ENCODE measurements at places on chromosomes 12 and 14.

DNA sequence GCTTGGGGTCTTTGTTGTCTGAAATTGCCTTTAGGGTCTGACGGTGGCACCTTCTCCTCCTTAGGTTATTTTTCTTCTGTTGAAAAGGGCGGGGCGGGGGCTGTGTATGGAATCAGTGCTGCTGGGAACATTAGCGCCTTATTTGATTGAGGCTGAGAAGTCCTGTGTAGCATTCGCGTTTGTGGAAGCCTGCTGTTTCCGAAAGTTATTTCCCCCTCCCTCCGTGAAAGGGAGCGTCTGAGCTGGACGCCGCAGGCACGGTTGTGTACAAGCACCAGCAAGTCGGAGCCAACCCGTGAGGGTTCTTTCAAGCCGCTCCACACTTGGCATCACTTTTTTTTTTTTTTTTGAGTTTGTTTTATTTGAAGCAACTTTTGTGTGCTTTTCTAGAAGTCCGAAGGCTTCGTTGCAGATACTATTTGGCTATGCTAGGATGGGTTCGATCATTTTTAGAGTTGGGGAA, 1.1 kb downstream of the SYNE2 start:
- no peak for DNase-seq

DNA sequence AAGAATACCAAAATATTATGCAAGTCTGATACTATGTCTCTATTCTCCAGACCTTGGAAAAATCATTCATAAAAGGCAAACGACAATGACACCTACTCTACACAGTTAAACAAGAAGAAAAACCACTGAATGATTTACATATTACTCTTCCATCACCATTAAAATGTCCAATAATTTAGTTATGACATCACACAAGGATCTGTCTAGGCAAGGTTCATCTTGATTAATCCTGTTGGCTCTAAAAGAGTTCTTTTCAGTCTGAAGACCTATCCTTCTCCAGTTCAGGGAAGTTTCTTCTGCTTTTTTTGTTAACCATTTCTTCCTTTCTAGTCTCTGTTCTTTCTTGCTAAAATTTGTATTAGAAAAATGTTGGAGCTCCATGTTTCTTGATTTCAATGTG, 64.0 kb downstream of the OSBPL8 start:
- no peak for DNase-seq

DNA sequence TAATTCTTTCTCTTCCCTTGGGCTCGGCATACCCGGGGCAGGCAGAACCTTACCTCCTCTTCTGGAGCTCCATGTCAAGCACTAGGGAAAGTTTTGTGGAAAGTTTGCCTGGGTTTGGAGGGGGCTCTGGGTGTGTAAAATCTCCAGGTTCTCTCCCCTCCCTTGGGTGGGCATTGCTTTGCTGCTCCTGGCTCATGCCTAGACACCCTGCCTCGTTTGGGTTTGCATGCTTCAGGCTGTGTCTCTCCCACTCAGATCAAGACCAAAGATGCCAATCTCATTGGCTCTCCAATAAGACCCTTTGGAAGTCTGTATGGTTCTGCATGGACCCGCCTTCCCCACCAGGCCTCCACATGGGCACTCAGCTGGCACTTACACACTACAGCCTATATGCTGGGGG, 6.2 kb upstream of the KRT2 start:
- no peak for DNase-seq

- no peak for DNase-seq
These were observed 55.4 kb upstream of the DDX11 start for GRCh38 chr12:31018106-31018789.

DNA sequence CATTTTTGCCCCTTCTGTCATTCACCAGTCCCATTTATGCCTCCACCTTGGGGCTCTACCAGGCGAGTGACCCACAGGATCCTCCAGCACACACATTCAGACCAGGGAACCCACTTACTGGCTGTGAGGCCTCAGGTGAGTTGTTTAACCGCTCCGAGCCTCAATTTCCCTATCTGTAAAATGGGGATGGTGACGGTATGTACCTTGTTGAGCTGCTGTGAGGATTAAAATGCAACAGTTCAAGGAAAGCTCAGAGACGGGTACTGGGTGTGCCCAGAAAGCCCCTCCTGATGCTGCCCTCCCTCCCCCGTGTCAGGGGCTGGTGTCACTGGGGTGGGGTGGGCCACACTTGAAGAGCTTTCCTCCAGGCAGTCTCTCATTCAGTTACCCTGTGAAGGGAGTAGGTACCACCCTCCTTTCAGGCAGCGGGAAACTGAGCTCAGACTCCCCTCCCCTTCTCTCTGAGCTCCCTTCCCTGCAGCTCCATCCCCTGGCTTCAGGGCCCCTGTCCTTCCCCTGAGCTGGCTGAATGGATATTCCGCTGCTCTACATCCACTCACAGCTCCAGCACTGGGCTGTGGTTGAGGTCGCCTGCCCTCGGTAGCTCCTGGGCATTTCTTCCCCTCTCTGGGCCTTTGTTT, 1.4 kb upstream of the SERPINA1 start:
- DNase-seq, result no peak

- no peak for DNase-seq
These were observed 4.2 kb downstream of the TDP1 start for GRCh38 chr14:89959853-89960445.

DNA sequence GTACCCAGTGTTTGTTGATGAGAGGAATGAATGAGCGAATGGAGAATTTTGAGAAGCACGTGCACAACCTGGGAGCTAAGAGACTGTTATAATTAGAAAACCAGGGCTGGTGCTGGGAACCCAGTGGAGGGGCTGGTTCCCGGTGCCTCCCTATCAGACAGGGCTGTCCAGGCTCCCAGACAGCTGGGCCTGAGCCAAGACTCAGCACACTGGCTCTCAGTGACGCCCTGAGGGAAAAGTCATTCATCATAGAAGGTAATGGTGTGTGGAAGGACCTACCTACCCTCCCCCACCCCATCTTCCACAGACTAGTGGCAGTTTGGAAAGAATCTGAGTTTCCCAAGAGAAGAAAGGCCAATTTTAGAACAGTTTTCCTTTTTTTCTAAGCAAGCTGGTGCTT, 34.7 kb downstream of the KCNA5 start:
- DNase-seq, result no peak

GRCh38 chr12:116804051-116804450, 65.9 kb downstream of the RNFT2 start:
- DNase-seq, result no peak

- no peak for DNase-seq
These were observed 530.2 kb downstream of the RPS29 start for GRCh38 chr14:49056021-49056420.

DNA sequence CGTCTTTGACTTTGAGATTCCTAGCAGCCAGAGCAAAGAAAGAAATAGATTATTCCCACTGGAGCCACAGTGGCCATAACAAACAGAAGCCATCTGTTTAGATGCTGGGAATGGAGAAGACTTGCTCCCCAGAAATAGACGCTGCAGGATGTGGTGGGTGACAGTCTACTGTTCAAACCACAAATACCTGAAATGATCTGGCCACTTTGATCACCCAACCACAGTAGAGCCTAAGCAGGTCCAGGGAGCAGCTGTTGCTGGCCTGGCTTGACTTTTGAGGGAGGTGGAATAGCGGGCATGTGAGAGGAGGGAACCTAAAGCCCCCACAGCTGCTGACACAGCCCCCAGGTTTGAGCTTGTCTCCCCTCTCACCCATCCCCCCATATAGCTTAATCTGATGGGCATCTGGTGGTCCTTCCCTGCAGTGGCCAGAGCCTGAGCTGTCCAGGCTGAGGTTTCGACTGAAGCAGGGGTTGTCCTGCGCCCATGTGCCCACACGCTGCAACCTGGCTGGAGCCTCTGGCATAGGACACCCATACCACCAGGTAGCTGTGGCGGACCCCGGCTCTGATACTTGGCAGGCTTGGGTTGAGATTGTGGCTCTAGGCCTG, 38.7 kb downstream of the SH2B3 start:
- no peak for DNase-seq

GRCh38 chr12:116353958-116354357, 76.5 kb upstream of the MED13L start:
- DNase-seq, result no peak

- DNase-seq, result no peak
These were observed 70.3 kb downstream of the STON2 start for GRCh38 chr14:81329640-81330381.

DNA sequence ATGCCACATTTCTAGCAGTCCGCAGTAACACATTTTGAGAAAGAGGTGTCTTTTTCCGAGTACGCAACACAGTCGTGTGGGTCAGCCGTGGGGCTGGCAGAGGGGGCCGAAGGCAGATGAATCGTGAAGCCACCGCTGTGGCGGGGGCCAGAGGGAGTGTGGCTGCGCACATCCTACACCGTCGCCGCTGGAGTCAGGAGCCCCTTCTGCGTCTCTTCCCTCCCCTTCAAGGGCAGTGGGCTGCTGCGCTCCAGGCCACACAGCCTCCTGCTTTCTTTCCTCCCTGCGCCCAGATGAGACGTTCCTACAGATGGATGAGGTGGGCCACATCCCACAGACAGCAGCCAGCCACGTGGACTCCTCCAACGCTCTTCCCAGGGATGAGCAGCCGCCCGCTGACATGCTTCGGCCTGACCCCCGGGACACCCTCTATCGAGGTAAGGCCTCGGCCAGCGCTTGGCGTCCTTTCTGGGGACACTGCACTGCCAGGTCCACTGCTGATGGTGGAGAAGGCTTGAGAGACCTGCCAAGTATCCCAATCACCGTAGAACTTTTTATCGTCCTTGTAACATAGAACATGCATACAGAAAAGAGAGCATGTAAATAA, 89.8 kb downstream of the B4GALNT3 start:
- no peak for DNase-seq

DNA sequence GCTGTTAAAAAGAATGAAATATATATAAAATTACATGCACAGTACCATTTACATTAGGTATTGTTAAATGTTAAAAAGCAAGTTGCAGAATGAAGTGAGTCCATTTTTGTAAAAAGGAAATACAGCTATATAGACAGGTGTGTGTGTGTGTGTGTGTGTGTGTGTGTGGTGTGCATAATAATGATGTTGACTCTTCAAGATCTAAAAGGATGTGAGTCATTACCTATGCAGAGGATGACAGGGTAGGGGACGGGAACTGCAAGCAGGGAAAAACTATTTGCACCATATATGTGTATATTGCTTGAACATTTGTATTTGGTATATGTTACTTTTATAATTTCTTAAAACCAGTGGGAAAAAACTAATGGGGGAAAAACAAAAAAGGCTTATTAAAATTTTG, 3.1 kb downstream of the C14orf39 start:
- DNase-seq, result no peak

- DNase-seq, result no peak
These were observed 15.6 kb downstream of the APOBEC1 start for GRCh38 chr12:7650091-7650490.

DNA sequence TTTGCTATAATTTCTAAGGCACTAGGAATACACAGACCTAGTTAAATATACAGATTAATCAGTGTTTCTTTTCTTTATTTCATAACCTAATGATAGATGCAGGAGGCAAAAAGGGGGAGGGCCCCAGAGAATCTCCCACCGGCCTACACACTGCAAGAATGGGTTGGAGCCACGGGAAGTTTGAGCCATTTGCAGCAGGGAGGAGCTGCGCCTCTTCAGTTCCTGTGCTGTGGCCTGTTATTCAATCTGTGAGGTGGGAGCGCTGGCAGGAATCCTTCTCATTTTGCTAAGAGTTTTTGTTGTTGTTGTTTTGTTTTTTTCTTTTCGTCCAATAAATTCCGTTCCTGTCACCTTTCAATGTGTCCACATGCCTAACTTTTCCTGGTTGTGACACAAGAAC, 251.3 kb upstream of the RPL10L start:
- no peak for DNase-seq

DNA sequence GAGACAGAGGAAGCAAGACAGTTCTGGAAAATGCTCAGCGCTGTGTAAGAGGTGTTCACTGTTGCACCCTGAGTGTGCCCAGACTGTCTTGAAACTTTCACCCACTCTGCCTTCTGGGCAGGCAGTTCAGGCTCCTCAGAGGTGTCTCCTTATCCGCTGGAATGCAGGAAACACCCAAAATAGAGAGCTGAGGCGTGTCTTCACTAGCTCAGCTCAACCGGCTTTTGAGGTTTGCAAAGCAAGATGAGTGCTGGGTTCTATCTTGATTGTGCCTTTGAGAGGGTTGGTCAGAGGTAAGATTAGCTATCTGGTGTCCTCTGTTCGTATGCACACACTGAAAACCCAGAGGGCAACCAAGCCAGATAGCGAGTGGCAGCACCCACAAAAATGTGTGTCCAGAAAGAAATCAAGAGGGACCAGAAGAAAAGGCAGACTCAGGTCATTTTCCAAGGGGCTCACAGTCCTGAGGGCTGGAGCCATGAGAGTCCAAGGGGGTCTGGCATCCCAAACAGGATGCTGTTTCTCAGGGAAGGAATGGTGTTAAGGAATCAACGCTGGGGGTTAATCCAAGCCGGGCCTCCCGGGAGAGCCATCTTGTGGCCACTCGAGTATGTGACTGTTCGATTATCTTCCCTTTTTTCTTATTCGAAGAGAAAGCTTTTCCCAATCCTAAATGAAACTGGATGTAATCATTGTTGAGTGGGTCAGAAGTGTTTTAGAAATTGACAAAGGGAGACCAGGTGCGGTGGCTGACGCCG, 47.1 kb downstream of the TBX3 start:
- no peak for DNase-seq

GRCh38 chr12:51970904-51971646, 19.6 kb downstream of the ACVR1B start:
- no peak for DNase-seq

DNA sequence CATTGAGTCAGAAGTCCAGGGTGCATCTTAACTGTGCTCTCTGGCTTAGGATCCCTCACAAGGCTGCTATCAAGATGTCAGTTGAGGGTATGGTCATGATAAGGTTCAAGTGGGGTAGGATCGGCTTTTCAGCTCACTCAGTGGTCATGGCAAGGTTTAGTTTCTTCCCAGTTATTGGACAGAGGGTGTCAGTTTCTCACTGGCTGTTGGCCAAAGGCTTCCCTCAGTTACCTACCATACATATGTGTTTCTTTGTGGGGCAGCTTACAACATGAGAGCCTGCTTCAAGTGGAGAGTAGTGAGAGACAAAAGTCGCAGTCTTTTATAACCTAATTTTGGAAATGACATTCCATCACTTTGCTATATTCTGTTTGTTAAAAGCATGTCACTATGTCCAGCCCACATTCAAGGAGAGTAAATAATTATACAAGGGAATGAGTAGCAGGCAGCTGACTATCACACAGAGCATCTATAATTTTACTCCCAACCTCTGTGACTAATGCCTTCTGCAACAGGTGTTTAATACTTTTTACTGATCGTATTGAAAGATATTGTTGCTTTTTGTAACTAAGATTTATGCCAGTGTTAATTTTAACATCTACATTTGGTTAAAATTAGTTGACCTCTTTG, 572.8 kb upstream of the FBXO33 start:
- no peak for DNase-seq

GRCh38 chr12:83018088-83018487, 331.4 kb downstream of the TMTC2 start:
- no peak for DNase-seq

GRCh38 chr12:105257321-105257728, 21.4 kb upstream of the APPL2 start:
- peak; percentile 43 for DNase-seq

All from AG09319 (cell line).